NAMALWA (cell line): ENCODE measurements at places on chromosomes 4 and X.

DNA sequence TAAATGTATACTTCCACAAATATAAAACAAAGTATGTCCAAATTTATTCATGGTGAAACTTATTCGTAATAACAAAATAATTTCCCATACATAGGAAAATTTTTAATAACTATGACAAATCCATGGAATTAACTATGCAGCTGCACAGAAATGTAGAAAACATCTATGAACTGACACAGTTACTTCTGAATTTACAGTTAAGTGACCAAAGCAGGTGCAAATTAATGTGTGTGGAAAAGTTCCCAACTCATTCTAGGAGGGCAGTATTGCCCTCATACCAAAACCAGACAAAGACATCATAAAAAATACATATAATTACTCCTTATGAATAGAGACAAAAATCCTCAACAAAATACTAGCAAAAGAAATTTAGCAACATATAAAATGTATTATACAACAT lies 12.5 kb downstream of the LDOC1 start:
- no peak for DNase-seq

- DNase-seq = peak; percentile 13
Observed at GRCh38 chr4:133969202-133969848, 232.3 kb downstream of the PABPC4L start.

DNA sequence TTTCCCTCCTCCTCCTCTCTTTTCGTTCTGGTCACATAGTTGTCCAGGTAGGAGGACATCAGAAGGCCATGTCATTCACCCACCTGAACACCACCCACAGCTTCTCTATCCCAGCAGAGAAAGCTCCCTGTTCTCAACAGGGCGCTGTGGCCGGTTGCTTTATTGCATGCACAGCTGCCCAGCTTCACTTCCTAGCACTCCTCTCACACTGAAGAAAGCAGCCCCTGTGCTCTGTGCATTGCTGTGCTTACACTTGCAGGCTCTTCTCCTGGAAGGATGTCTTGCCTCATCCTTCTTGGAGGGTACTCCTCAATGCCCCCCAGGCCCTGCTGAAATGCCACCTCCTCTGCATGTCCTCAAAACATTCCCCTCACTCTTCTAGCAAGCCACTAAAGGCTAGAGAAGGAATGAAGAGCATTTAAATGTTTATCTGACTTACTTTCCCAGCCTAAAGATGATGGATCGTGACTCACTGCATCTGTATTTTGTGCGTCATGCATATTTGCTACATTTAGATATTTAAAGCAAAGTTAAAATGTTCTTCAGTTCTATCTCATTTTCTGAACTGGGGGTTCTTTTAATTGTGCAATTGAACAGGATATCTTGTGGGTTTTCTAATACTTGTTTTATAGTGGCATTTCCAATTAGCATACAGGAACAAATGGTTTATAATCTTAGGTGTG lies 186.4 kb upstream of the PUDP start:
- DNase-seq = no peak

- no peak for DNase-seq
Observed at GRCh38 chr4:13640149-13640940, 12.8 kb upstream of the BOD1L1 start.

GRCh38 chr4:156560701-156561100 lies 410.9 kb downstream of the PDGFC start:
- DNase-seq = no peak

DNA sequence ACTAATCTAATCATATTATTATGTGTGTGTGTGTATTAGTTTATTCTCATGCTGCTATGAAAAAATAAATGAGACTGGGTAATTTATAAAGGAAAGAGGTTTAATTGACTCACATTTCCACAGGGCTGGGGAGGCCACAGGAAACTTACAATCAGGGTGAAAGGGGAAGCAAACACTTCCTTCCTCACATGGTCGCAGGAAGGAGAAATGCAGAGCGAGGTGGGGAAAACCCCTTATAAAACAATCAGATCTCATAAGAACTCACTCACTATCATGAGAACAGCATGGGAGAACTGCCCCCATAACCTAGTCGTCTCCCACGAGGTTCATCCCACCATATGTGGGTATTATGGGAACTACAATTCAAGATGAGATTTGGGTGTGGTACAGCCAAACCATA lies 190.9 kb upstream of the TAPT1 start:
- no peak for DNase-seq

- no peak for DNase-seq
Observed at GRCh38 chrX:31165241-31166035, 93.6 kb upstream of the FTHL17 start.

DNA sequence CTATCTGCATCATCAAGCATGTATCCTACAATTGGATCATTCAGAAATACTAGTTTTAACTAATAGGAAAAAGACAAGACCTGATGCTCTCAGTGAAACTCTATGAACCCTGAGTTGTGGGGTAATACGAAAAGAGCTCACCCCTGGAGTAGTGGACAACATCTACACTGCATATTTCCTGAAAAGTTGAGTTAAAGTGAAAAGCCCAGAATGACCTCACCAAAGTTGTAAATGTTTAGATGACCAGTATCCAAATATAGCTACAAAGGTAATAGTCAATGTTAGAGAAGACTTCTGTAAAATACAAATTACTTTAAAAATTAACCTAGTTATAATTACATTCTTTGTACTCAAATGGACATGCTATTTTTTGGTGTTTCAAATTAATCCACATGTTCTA lies 52.8 kb upstream of the SRPX start:
- DNase-seq = no peak

DNA sequence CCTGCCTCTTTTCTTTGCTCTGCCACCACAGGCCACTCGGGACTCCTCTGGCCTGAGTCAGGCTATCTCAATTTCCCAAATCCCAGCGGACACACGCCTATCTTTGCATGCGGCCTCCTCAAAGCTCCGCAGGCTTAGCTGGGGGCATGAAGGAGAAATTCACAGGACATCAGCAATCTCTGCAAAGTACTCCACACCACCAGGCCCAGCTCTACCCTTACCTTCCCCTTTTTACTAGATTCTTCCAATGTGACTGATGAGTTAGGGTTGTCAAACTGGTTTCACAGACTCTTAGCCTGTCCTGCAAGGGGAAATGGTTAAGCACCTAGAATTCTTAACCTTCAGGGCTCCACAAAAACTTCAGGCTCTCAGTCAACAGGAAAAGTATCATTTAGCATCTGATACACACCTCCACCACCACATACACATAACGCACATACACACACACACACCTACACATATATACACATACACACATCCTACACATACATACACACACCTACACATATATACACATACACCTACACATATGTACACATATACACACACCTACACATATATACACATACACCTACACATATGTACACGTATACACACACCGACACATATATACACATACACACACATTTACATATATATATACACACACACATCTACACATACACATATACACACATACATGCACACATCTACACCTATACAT lies 349.1 kb downstream of the ANK2 start:
- no peak for DNase-seq

- DNase-seq = no peak
Observed at GRCh38 chrX:38999967-39000745, 198.9 kb downstream of the MID1IP1 start.

DNA sequence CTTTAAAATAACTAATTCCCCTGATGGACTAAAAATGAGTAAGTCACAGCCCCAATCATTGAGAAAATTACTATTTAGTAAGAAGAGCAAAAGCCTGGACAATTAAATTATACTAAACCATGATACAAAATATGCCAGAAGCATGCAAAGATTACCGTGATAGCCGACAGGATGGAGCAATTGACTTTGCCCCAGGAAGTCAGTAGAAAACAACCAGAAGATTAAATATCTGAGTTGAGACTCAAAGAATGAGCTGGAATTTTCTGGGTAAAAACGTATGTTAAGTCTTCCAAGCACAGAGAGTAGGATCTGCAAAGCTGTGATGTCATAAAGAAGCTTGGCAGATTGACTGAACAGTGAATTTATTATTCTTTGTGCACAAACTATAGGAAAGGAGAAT lies 816.1 kb upstream of the TENM3 start:
- no peak for DNase-seq

DNA sequence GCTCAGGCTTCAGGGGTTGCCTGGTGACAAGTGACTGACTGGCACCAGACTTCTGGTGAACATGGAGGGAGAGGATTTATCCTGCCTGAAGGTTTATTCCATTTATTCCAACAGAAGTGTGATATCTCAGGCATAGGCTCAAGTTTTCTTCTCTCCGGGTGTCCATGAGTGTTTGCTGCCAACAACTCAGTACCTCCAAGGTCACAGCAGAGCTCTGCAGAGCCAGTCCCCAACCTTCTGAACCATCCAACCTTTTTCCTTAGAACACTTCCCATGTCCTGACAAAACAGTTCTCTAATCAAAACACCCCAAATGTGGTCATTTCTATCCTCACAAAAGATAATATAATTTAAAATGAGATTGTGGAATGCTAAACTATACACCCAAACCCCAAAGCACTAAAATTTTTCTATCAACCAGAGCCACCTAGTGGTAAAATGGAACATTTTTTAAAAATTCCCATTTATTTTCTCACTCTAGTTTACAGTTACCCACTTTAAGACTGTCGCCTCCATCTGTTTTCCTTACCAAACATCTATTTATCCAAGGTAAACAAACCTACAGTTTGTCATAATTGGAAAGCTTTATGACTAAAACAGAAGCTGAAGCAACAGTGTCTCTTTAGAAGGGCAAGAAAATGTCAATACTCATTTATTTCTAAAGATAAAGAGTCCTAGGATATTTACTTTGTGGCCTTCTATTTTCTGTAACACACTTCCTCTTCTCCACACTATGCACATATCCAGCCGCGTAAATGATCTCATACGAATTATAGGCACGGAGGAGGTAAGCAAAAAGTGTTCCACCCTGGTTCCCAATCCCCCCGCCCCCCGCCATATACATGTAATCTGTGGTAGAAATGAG lies 39.5 kb downstream of the TMEM154 start:
- peak; percentile 57 for DNase-seq

GRCh38 chrX:7088968-7089615 lies 58.4 kb upstream of the STS start:
- peak; percentile 64 for DNase-seq

DNA sequence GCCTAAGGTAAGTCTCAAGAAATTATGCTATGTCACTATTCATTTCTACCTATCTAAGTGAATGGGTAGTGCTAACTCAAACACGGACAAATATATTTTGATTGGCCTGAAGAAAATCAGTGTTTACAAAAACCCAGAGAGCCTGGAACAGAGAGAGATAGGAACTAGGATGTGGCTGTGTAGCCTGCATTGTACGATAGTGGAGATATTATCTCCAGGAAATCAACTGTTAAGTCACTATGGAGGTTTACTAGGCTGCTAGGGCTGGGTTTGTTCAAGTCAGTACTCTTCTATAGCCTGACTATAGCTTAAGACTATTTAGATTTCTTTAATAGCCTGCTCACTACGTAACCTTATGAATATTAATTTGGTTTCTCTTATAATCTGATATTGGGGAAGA lies 127.9 kb downstream of the TACR3 start:
- no peak for DNase-seq

GRCh38 chr4:7915875-7916242 lies 23.8 kb downstream of the AFAP1 start:
- DNase-seq = no peak

DNA sequence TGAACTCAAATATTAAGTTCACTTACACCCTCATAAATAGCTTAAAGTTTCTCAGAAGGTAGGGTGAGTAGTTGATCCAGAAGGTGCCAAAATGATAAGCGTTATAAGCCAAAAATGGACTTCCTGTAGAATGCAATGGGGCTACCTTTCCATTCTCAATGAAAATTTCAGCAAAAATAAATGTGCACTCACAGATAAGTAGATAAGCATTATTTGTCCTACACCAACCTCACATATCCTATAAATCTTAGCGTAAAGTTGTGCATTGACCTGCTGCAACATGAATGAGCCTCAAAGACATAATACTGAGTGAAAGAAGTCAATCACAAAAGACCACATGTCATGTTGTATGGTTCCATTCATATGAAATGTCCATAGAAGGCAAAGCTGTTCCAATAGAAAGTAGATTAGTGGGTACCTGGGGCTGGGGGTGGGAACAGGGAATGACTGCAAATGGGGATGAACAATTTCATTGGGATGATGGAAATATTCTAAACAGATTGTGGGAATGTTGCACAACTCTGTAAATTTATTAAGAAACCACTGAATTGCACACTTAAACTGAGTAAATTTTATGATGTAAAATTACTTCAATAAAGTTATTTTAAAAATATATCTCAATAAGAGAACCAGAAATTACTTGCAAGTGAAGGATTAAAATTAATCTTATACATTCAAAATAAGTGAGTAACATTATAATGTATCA lies 100.9 kb downstream of the AMELX start:
- no peak for DNase-seq
